ENCODE measurements at places on chromosomes 12 and 14.

DNA sequence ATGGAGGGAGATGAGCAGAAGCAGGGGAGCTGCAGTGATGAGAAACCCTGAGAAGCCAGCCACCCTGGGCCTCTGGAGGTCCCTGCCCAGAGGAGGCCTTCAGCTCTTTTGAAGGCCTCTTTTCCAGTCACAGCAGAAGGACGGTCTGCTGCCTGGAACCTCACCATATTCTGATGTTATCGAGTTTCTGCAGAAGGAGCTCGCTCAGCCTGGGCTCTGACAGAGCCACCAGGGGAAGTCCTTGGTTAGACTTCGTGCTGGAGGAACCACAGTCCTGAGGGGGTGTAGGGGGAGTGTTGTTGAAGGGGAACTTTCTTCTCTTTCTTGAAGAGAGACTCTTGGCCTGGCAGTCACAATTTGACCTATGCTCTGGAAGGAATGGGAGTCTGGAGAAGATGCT, 25.1 kb upstream of the BATF start:
- DNase-seq = no peak

GRCh38 chr14:90400904-90401561, 4.2 kb downstream of the CALM1 start:
- no peak for DNase-seq

DNA sequence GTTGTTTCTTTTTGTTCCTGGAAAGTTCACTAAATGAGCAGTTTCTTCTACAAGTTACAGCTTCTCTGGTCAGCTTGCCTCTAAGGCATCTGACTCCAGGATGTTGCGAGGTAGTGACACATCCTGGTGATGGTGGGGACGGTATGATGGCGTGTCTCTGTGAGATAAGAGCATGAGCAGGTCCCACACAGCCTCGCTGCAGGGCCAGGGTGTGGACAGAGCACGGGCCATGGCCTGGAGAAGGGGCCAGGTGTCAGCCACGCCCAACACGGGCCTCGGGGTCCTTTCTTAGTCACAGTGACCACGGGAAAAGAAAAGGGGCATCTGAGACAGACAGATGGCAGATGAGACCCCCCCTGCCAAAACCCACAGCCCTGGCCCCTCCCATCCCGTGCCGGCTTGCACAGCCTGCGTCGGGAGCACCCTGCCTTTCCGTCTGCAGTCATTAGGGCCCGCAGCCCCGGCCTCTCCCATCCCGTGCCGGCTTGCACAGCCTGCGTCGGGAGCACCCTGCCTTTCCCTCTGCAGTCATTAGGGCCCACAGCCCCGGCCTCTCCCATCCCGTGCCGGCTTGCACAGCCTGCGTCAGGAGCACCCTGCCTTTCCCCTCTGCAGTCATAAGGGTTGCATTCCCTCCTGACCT, 79.3 kb upstream of the DYNC1H1 start:
- no peak for DNase-seq

DNA sequence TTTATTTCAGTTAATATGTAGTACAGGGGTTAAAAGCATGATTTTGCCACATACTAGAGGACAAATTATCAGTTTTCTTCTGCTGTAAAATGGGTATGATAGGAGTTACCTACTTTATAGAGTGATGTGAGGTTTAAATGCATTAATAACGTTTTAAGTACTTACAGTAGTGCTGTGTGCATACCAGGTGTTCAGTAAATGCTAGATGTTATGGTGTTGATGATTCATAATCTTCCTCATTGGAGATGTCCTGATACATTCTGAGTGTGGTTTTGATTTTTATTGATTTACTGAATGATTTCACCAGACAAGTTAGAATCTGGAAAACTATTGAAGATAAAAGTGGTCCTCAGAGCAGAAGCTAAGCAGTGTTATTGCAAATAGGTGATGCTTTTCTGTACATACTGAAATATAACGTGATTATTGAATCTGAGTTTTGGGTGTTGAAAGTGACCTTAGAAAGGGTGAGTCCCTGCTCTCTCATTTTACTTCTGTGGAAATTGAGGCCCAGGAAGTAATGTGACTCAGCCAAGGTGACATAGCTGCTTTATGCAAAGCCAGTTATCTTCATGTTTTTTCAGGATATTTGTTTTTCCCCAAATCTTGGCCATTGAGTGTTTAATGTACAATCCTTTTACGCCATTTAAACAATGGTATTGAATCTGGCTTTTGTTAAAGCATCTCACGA, 54.7 kb downstream of the VRK1 start:
- DNase-seq = no peak

DNA sequence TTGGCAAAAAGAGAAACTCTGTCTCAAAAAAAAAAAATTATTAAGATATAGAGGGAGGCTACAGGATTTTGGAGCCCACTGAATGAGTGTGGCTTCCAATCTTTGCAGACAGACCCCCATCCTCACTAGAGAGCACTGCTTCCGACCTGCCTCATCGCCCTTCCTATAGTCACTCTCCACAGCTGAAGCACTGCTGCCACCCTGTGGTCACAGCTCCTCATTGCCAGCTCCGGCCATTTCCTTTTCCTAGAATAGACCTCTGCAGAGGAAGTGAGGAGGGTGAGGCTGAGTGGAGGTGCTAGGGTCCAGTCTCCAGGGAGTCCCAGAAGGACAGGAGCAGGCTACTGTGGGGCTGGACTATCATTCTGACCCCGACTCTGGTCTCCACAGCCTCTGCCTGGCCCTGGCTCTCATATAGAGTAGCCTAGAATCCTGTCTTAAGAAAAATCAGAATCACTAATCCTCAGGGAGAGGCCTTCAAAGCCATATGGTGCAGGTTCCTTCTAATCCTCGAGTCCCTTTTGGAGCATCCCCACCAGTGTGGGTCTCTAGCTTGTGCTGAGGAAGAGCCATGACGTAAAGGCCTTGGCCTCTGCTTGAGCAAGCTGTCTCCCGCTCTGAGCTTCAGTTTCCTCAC, 1.4 kb upstream of the NPFF start:
- DNase-seq = peak; percentile 69

GRCh38 chr12:101491329-101491728, 16.2 kb downstream of the SPIC start:
- no peak for DNase-seq

DNA sequence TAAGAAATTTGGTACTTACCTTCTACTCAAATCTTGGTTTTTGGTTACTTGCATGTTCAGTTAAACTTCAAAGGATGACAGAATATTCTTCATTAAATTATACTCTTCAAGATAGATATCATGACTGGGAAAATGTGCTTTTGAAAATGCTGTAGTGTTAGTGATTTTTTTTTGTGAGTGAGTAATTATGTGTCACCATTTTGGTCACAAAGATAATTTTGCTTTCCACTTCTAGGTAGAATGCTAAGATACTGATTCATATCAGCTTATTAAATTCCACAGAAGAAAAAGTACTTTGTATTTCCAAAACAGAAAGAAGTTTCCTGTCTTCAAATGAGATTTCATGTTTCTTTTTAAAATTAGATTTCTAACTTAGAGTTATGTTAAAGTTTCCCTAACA, 61.2 kb downstream of the ATXN7L3B start:
- DNase-seq = no peak

DNA sequence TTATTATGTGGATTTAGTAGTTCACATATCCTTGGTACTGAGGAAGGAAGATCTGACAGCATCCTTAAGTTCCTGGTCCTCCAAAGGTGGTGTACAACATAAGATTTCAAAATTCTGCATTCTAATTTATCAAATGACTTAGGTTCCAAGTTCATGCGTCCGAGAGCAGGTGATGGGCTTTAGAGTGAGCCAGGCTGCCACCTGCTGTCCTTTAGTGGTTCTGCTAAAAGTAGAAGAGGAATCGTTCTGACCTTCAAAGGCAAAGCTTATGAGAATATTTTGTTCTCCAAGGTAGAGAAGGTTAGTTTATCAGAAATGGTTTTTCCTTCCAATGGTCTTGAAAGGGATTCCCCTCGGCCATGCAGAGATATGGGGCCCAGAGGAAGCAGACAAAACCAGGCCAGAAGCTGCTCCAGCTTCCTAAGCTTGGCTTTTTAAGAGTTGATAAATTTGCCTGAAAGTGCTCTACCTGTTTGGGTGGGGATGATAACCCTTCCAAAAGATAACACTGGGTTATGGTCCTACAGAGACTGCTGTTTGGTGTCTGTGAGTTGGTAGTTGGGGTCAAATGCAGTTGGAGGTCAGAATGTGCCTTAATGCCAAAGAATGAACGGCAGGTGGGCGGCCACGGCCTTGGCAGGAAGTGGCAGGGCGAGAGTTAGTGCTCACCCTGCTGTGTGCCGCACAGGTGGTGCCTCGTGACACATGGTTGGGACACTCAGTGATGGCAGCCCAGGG, 29.1 kb upstream of the LRTM2 start:
- peak; percentile 53 for DNase-seq

DNA sequence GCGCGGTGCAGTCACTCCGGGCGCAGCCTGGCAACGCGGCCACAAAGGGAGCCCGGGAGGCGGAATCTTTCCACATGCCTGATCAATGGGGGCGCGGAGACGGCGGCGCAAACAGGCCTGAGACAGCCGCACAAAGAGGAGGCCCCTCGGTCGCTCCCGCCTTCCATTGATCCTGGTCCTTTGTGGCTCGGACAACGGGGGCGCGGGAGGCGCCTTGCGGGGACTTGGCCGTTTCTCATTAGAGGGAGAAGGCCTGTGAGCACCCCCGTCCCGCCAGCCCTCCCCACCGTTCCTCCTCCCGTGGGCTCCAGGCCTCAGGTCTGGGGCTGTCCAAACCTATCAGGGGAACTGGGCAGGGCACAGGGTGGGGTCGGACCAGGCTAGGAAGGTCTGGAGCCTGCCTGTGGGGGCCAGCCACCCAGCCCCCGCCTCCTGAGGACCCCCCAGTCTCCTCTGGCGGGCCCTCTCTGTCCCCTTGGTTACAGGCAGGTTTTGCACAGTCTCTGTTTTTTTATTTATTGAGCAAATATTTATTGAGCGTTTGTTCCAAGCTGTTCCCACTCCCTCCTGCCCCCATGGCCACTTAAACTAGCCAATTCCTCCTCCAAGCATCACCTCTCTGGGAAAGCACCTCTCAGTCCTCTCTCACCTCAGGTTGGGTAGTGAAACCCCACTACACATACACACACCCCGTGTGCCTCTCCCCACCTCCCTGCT, 29.0 kb upstream of the MSI1 start:
- DNase-seq = no peak

- no peak for DNase-seq
Measured at GRCh38 chr12:114013575-114014345, 47.6 kb upstream of the RBM19 start.

GRCh38 chr12:39372929-39373328, 70.0 kb downstream of the KIF21A start:
- DNase-seq = no peak

DNA sequence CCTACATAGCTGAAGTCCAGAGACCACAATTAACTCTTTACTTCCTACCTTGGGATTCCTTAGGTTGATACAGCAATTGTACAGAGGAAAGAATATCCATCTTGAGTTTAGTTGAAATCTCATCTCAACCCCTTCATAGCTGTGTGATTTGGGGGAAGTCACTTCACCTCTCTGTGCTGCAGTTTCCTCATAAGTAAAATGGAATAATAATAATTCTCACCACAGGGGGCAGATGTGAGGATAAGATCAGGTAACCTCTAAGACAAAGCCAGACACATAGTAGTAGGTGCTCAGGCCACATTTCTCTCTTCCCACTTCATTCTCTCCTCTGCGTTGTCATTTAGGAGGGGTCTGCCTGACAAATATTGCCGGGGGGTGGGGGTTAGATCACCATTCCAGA, 6.7 kb downstream of the FOXN4 start:
- DNase-seq = no peak

DNA sequence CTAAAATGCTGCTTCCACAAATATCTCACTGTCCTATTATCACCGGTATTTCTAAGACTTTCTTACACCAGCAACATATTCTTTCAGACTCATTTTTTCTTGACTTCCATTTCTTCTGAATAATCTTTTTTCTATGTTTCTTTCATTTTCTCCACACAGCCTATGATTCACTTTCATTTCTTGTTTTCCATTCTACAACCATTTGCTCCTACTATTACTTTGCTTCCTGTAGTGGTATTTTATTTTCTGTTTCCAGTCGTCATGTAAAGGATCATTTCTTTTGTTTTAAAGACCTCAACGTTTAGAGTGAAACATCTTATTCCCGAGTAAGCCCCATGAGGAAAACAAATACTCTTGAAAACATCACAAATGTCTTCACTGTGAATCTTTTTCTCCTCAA, 182.2 kb upstream of the MDGA2 start:
- DNase-seq = no peak

DNA sequence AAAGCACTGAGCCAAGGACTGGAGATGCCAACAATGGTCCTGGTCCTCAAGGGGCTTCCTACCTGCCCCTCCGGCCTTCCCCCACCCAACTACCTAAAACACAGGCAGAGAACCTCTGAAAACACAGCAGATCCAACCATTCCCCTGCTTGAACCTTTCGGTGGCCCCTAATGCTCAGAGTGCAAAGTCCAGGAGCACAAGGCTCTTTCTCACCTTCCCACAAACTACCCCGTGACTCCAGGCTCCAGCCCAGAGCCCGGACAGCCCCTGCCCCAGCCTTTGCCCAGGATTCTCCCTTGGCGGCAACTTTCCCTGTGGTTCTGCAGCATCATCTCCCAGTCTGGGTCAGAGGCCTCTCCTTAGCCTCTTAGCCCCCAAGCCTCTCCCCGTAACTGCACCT, 1.6 kb upstream of the CD9 start:
- DNase-seq = no peak

- no peak for DNase-seq
Measured at GRCh38 chr14:89524412-89524811, 107.4 kb upstream of the FOXN3 start.

GRCh38 chr14:72554994-72555608, 338.8 kb downstream of the DPF3 start:
- DNase-seq = no peak

DNA sequence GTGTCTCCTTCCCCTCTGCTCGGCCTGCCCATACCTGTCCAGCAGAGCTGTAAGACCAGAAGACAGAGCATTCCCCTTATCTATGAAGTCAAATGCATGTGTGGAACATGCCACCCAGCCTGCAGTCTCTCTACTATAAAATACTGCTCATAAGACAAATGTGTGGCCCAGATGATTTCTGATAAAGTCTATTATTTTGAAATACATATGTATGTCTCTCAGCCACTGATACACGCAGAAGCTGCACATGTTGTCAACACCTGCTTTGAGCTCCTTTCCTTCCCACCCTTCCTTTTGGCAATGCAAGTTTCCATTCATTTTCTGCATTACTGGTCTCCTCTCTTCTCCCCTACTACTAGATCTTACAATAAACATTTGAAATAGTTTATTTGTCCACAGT, 38.8 kb downstream of the NTF3 start:
- no peak for DNase-seq

GRCh38 chr12:105922670-105923102, 216.1 kb downstream of the NUAK1 start:
- no peak for DNase-seq

GRCh38 chr12:25284024-25284423, 33.3 kb upstream of the KRAS start:
- DNase-seq = no peak

GRCh38 chr12:107108995-107109508, 15.7 kb upstream of the CRY1 start:
- DNase-seq = no peak

DNA sequence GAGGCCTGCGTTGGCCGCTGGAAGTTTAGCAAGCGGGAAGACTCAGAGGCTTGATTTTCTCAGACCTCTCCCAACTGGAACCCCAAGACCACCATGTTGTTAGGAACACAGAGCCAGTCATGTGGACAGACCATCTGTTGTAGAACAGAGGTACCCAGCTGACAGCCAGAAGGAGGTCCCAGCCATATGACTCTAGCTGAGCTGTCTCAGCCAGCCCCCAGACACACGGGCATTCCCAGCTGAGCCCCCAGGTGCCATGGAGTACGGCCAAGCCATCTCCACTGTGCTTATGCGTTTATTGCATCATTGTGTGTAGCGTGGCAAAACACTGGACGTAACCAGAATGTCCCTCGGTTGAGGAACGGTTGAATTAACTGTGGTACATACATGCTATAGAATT, 421.9 kb downstream of the TMEM132D start:
- no peak for DNase-seq
